ENCODE measurements at places on chromosomes 3 and 15.

GRCh38 chr3:46708401-46709156 lies 7.4 kb downstream of the TMIE start:
- DNase-seq = no peak

DNA sequence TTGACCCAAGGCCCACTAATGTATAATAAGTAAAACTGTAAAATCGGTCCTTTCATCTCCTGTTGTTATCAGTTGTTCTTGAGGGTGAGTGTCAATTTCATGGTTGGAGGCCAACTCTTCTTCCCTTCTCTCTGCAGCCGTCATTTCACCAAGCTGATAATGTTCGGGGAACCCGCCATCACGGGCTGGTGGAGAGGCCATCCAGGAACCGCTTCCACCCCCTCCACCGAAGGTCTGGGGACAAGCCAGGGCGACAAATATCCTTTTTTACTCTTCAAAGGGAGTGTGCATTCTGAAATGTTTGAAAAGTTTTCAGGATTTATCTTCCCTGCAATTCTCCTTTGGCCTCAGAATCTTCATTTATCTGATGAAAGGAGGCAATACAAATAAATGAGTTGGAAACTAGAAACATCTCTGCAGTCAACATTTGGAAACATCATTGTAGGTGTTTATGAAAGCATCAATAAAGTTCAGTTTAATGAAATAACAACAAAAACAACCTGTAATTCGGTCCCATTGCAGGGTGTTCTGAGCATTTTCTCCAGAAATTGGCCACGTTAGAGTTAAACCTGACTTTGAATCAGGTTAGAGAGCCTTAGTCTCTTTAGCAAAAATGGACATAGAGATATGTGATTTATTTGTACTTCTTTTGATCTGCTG lies 63.9 kb downstream of the CRTC3 start:
- DNase-seq = no peak

GRCh38 chr15:72202801-72203506 lies 5.4 kb upstream of the GRAMD2A start:
- DNase-seq = no peak

- no peak for DNase-seq
These were observed 207.4 kb downstream of the FMN1 start for GRCh38 chr15:32987067-32987466.

All from lung microvascular endothelial cell (primary cell).